ENCODE measurements at places on chromosomes 7 and 10. TPM values are rescaled to one million over a fixed set of nuclear protein-coding genes. Genes with fewer than 3 reads are reported as not detected.

Gene TMEM176B
- 31.2 TPM for total RNA-seq

Gene MSRB2
- total RNA-seq = 14.6 TPM

Gene WDR86
- 3.2 TPM for total RNA-seq

Gene ASB15
- total RNA-seq = not detected

Gene CCDC172
- total RNA-seq = not detected
